NK-92 treated with Interleukin-12 subunit alpha and Interleukin-12 subunit beta, amount 100 ng/mL, for 24 hours (cell line): ENCODE measurements at places on chromosomes 4 and X.

DNA sequence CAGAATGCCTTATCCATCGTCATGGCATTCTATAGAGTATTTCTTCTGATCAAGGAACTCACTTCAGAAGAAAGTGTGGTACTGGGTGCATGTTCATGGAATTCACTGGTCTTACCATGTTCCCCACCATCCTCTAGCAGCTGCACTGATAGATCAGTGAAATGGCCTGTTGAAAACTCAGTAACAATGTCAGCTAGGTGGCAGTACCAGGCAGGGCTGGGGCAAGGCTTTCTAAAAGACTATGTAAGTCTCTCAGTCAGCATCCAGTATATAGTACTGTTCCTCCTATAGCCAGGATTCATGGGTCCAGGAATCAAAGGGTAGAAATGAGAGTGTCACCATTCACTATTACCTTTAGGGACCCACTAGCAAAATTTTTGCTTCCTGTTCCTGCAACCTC lies 15.8 kb upstream of the LDB2 start:
- no peak for DNase-seq

- DNase-seq = no peak
Observed at GRCh38 chr4:101954975-101955678, 164.6 kb downstream of the BANK1 start.

- DNase-seq = peak; percentile 29
Observed at GRCh38 chrX:57227691-57228090, 58.8 kb upstream of the FAAH2 start.

- no peak for DNase-seq
Observed at GRCh38 chr4:120524237-120524636, 398.3 kb downstream of the PRDM5 start.

DNA sequence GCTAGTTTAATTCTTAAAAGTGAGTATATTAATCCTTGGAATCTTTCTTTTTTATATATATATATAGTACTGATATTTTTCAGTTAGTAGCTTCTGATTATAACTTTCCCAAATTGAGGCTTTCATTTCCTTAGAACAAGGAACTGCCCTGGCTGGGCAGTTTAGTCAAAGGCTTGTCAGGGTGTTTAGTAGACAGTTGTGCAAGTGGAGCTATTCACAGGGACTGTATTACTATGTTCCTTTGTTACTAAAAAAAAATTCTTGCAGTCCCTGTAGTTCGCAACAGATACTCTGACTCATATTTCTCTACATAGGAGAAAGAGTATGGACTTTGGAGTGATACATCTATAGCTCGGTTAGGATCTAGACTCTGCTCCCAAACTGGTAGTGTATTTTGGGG lies 20.8 kb downstream of the USO1 start:
- DNase-seq = no peak

GRCh38 chr4:145098675-145099037 lies 545 bp downstream of the ABCE1 start:
- DNase-seq = no peak

- DNase-seq = no peak
Observed at GRCh38 chr4:5416637-5417036, 291.7 kb downstream of the EVC2 start.

DNA sequence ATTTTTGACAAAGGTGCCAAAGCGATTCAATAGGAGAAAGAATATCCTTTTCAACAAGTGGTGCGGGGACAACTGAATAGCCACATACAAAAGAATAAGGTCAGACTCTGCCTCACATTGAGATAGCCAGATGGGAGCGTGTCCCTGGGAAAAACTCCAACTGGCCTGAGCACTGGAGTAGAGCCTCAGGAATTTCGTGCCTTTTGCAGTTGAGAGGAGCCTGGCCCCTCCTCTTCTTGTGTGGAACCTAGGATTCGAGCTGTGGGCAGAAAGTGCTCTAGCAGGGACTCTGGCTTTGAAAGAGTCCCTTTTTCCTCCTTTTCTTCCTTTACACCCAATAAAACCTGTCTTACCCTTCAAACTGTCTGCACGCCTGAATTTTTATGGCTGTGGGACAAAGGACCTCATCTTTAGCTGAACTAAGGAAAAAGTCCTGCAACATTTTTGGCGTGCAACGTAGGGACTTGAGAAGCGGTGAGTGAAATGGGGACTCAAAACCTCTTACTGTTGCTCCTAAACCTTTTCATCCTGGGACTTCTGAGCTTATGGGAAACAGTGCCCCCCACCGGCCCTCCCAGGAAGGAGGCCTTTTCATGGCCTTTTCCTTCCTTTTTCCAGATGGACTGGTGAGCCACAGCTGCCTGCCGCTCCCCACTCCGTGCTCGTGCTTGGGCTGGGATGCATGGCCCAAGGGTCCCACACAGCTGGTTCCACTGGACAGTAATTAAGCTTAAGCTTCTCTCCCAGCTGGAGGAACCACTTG lies 68.6 kb downstream of the BMP15 start:
- no peak for DNase-seq

DNA sequence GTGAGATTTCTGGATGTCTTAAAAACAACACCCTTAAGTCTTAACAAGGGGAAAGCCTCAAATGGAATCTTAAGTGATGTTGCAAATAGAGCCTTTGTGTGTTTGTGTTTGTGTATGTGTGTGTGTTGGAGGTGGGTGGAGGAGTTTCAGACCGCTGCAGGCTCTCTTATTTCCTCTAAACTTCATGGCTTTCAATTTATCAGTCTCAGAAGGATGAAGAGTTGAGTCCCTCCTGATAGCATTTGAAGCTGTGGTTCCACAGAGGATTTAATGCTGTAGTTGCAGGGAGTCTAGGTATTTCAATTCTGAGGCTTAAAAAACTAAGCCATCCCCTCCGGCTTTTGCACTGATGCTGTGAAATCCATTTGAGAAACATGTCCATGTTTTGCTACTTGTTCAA lies 4.3 kb upstream of the AGA start:
- DNase-seq = no peak

DNA sequence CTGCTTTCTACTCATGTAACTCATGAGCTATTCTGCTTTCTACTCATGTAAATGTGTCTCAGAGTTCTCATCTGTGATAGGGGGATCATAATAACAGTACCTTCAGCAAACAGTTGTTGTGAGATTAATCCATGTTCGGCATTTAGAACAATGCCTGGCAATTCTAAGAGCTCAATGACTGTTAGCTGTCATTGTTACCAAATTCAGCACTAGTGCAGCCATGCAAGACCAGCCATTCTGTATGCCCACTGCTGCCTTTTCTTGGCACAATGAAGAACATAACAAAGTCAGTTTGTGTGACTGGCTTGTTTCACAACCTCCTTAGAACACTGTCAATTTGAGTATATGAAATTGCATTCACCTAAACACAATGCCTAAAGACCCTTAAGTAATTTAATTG lies 163.2 kb downstream of the ANK2 start:
- no peak for DNase-seq

GRCh38 chrX:144006811-144007210 lies 122.9 kb downstream of the UBE2NL start:
- no peak for DNase-seq

DNA sequence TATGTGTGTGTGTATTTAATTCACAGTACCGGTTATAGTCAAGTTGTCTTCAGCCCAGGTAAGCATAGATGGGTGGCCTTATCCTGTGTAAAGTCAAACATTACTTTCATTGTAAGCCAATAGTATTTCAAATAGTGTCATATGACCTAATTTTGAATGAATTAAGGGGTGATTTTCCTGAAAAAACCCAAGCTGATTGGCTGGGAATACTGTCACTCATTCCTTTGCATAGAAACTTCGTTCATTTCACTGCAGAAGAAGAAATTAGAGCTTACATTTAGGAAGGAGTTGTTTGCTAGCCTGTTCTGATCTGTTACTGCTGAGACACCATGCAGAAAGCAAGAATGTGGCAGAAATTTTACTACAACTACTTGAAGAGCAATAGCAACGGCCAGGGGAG lies 45.4 kb downstream of the SMARCAD1 start:
- DNase-seq = no peak

- DNase-seq = no peak
Observed at GRCh38 chr4:36323816-36324419, 42.5 kb downstream of the DTHD1 start.

GRCh38 chr4:25117274-25117673 lies 43.0 kb downstream of the SEPSECS start:
- DNase-seq = no peak

DNA sequence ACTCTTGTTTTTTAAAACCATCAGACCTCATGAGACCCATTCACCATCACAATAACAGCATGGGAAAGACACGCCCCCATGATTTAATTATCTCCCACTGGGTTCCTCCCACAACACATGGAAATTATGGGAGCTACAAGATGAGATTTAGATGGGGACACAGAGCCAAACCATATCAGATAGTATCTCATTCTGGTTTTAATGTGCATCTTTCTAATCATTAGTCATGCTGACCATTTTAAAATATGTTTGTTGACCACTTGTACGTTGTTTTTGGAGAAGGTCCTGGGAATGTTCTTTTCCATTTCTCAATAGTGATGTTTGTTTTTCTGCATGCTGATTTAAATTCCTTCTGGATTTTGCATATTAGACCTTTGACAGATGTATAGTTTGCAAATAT lies 119.0 kb downstream of the RTL3 start:
- no peak for DNase-seq

DNA sequence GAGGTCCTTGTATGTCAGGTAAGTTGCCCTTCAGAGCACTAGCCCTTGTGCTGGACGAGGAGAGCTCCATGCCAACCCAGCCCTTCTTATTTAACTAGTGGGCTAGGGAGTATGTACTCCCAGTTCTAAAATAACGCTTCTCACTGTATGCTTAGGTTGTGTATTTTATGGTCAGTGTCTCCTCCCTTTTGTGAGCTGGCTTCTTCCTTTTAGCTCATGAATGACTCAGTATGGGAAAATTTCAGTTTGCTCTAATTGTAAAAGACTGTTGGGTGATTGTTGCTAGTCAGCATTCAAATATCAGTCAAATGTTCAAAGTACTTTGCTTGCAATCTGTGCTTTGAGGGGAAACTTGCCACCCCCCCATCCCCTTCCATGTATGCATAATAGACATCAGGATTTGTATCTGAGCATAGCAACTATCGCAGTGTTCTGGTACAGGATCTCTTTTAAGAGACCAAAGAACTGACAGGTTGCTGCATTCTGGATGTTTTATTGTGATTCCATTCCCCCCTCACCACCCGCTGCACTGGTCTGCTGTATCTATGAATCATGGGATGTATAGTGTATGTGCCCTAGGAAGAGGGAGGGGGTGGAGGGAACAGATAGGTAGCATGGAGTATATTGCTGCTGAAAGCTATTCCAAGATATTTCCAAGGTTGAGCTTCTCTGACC lies 34.7 kb downstream of the DLG3 start:
- DNase-seq = no peak

DNA sequence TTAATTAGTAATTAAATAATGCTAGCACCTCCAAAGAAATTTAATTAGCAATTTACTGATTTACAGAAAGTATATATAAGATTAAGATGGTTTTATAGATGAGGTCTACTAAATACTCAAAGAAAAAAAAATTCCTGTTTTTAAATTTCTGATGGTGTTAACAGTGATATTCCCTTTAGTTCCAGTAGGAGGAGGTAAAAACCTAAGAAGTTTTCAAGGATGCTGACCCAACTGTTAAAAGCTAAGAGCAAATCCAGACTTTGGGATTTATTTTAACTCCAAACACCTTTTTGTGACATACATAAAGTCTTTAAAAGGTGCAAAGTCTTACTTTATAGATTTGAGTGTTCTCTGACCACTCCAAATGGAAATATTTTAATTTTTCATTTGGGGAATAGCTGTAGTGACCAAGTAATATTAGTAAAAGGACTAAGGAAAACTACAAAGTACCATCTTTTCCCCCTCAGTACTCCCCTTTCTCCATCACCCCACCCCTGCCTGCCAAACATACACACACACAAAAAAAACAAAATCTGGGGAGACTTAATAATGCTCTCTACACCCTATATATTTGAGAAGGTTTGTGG lies 34.2 kb upstream of the CSN1S1 start:
- no peak for DNase-seq

- DNase-seq = no peak
Observed at GRCh38 chr4:108988464-108989195, 225.8 kb upstream of the ETNPPL start.

GRCh38 chrX:147646949-147647723 lies 264.6 kb upstream of the FMR1 start:
- no peak for DNase-seq

- no peak for DNase-seq
Observed at GRCh38 chr4:98720871-98721480, 62.6 kb upstream of the TSPAN5 start.

GRCh38 chrX:153361781-153362397 lies 27.9 kb downstream of the ZNF275 start:
- DNase-seq = no peak

DNA sequence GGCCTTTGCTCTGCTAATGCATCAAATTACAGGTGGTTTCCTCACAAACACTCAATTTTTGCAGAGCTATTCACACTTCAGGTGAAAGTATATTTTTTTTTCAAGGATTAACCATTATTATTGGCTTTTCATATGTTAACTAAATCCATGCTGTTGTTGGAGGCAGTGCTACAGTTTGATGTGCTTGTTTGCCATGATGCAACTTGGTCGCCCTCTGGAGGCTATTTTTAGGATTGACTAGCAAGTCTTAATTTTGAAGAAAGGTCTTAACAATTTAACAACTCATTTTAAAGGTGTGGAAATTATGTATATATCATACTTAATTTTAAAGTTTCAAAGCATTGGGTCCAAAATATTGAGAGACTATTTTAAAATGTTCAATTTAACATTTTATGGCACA lies 168.8 kb upstream of the FAM47A start:
- DNase-seq = no peak

- DNase-seq = no peak
Observed at GRCh38 chr4:6990661-6991060, 52.5 kb upstream of the TADA2B start.

DNA sequence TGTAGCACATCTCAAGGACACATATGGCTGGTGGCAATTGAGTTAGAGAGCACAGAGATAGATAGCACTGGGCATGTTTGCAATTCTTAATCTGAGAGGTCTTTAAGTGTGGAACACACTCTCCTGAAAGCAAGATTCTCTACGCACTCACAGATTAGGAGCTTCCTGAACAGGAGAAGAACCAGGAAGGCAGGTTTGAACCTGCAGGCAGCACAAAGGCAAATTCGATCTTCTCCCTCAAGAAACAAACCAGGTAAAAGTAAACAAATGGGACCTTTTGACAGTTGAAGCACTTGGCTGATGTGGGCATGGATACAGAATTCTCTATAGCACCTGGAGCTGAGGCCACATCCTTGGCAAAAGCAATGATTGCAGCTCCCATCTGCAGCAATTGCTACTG lies 24.3 kb downstream of the HS3ST1 start:
- no peak for DNase-seq

DNA sequence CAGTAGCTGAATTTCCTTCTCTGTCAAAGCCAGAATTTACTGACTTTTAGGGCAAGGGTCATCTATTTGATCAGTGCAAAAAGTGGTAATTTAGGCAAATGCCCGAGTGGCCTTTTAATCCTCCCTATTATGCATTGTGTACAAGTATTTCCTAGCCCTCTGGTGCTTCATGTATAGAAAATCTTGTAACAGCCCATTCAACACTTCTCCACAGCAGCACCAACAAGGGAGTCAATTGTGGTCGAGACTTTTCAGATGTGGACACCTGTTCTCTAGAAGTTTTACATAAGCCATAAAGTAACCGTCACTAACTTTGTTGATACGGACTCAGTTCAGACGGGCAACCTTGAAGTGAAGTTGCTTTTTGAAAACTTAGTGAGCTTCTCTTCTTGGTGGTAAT lies 50.9 kb upstream of the FHDC1 start:
- no peak for DNase-seq

- no peak for DNase-seq
Observed at GRCh38 chr4:166875821-166876220, 358.5 kb downstream of the SPOCK3 start.

GRCh38 chrX:118356154-118356701 lies 10.3 kb downstream of the WDR44 start:
- DNase-seq = no peak

GRCh38 chr4:91754716-91755115 lies 549.0 kb upstream of the GRID2 start:
- DNase-seq = no peak
